ENCODE measurements at places on chromosomes 12 and 14.

DNA sequence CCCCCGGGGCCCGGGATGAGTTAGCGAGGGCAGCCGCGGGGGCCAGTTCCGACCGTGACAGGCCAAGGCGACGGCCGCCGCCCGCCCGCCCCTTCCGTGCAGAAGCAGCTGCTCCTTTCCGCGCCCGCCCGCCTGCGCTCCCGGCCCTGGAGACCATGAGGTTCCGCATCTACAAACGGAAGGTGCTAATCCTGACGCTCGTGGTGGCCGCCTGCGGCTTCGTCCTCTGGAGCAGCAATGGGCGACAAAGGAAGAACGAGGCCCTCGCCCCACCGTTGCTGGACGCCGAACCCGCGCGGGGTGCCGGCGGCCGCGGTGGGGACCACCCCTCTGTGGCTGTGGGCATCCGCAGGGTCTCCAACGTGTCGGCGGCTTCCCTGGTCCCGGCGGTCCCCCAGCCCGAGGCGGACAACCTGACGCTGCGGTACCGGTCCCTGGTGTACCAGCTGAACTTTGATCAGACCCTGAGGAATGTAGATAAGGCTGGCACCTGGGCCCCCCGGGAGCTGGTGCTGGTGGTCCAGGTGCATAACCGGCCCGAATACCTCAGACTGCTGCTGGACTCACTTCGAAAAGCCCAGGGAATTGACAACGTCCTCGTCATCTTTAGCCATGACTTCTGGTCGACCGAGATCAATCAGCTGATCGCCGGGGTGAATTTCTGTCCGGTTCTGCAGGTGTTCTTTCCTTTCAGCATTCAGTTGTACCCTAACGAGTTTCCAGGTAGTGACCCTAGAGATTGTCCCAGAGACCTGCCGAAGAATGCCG is 699 bp downstream of the MGAT2 start:
- peak; percentile 37 for DNase-seq

DNA sequence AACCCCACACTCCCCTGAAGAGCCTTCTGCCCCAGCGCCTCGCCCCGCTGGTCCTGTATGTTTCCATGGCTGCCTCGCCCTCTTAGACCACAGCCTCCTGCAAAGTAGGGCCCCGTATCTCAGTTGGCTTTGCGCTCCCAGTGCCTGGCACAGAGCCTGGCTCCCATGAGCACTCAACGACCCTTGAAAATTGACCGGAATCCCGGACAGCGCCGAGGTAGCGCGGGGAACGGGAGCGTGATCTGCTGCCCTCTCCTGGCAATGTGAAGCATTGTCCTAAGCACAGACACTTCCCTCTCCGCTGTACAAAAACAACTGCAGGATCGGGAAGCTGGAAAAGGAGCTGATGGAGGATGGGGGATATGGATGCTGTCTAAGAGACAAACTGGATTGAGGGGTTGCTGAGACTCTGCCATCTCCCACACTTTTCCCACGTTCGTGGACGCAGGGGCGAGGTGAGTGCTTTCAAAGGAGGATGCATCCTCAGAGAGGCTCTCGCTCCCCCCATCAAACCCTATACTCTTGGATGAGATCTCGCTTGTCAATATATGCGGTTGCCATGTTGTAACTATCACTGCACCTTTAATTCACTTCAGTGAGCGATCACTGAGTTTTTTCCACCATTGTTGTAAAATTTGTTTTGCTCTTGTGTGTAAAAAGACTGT is 10.7 kb upstream of the FKBP4 start:
- DNase-seq, result no peak

- DNase-seq, result no peak
These were observed 4.2 kb downstream of the RARG start for GRCh38 chr12:53227836-53228235.

DNA sequence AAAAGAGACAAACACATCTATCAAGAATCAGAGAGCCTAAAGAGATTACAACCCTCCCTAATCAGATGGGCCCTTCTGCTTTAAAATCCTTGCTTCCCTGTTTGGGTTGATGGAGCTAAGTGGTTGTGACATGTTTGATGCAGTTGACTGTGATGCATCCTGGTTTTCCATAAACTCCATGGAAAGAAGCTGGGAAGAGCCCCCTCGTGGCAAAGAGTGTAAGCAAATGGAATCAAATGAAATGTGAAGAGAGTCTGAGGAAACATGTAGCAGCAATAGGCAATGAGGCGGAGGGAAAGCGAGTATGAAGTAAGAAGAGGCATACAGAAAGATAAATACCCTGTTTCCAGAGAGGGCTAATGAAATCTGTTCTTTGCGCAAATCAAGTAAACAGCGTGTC is 70.4 kb upstream of the SLCO1C1 start:
- no peak for DNase-seq

DNA sequence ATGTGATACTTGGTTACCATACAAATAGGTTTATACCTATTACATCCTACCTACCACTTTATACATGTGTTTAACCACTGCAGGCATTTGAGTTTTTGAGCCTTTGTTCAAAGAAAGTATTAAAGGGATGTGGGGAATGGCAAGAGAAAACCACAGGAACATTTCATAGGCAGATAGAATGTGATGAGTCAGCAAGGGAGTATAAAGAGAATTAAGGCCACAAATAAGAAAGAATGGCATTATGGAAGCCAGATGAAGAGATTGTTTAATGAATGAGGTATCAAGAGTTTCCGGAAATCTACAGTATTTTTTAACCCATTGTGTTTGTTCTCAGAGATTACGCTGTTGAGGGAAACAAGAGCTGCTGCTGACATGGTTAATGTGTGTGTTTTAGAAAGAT is 66.9 kb downstream of the METTL25 start:
- DNase-seq, result no peak

GRCh38 chr12:11497995-11498394 is 102.6 kb upstream of the PRB2 start:
- DNase-seq, result no peak

DNA sequence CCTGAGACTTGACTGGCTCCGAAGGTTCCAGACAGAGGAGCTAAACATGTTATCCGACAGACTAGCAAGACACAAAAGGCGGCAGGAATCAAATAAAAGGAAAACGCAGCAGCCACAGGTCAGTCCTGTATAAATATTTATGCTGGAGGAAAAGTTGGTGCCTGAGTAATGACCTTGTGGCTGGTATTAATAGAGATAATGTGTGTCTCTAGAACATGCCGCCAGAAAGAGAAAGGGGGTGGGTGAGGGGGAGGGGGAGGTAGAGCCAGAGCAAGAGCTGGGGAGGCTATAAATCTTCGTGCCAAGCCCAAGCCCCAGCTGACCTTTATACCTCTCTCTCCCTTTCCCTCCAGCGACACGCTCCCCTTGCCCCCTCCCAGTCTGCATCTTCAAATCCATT is 590.4 kb downstream of the MED13L start:
- DNase-seq, result no peak

DNA sequence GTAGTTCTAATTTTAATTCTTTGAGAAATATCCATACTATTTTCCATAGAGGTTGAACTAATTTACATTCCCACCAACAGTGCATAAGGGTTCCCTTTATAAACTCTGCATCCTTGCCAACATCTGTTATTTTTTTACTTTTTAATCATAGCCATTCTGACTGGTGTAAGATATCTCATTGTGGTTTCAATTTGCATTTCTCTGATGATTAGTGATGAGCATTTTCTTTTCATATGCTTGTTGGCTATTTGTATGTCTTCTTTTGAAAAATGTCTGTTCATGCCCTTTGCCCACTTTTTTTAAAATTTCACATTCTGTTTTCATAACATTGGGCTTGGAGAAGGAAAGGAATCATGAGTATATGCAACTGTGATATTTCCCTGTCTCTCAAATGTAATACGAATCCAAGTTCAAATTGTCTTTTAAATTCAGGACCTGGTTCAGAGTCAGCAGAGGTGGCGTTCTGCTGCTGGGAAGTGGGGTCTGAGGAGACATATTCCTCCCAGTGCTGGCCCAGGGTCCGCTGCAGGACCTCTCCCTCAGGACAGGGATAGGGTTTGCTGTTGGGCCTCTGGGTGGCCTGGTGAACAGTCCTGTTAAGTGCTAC is 81.2 kb upstream of the ETV6 start:
- DNase-seq, result no peak

DNA sequence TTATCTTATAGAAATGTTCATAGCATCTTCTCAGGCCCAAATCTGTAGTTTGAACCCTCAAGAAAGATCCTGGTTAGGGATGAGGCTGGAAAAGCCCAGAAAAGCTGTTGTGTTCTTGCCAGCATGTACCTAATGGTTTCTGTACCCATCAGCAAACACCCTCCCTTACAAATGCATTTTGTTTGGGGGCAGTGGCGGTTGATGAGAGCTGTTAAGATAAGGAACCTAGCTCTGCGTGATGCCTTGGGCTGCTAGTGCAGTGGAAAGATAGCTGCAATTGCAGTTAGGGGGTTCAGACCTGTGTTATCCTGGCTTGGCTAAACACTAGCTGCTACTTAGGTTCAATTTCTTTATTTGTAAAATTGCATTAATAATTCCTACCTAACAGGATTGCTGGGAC is 3.6 kb downstream of the TPH2 start:
- DNase-seq, result no peak

DNA sequence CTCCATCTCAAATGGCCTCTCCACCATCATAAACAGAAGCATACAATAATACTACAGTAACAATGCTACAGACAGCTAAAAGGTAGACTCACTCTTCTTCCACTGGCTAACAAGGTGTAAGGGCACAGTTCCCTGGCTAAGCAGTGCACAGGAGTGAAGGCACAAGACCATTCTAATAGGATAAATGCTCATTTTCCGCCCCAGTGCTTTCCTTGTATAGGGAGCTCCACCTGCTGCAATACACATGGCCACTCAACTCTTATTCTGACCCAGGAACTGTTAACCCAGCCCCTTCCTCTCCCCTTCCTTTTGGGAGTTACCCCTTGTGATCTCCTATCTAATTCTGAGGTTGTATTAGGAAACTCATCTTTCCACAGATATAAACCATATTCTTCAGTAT is 124.6 kb downstream of the KCNK10 start:
- DNase-seq, result no peak

GRCh38 chr12:94141892-94142291 is 6.5 kb upstream of the PLXNC1 start:
- no peak for DNase-seq

DNA sequence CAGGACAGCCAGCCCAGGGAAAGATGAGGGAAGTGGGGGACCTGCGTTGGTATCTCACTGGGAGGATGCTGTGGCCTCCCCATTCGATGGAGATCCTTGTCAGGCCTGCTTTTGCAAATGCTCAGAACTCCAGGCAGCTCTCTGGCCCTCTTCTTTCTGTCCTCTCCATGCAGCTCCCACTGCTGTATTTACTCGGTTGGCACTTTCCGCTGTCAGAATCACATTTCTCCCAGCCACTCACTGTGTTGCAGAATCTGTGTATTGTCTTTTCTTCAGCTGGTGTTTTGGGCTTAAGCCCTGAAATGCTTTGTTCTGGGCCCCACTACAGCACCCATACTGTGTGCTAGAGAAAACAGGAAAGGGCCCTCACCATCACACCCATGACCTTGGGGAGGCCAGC is 401.1 kb downstream of the RGS6 start:
- DNase-seq, result no peak

DNA sequence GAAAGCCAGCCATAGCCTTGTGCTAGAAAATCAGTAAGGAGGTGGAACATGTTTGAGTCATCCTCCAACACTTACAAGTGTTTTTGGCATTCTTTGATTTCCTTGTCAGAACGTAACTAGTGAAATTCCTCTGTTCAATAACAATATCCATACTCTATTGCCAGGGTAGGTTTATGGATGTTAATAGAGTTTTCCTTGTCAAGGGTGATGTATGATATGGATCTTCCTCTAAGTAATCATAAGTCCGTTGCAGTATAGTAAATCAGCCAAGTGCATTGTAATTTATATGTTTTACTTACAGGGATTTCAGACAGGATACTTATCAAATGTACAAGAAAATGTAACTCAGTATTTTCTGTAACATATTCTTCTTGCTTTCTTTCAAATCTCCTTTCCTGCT is 19.4 kb downstream of the NAV3 start:
- DNase-seq, result no peak

DNA sequence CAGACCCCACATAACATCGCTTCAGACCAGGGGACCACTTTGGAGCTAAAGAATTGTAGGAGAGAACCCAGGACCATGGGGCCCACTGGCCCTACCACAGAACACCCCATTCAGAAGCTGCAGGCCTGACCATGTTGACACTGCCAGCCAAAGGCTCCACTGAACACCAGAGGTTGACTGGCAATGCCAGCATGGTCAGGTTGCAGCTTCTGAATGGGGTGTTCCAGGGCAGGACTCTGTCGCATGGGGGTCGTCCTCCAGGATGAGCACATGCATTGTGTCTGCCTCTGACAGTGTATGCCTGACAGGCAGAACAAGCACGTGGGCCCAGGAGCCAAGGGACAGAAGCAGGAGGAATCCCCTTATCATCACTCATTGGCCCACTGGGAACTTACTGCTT is 34.1 kb downstream of the DIO3 start:
- no peak for DNase-seq

- DNase-seq, result peak; percentile 68
These were observed 10.4 kb downstream of the OTUB2 start for GRCh38 chr14:94036313-94037167.

- no peak for DNase-seq
These were observed 100.1 kb downstream of the CRADD start for GRCh38 chr12:93777254-93777653.

GRCh38 chr14:100289916-100290606 is 16.2 kb downstream of the SLC25A29 start:
- no peak for DNase-seq

DNA sequence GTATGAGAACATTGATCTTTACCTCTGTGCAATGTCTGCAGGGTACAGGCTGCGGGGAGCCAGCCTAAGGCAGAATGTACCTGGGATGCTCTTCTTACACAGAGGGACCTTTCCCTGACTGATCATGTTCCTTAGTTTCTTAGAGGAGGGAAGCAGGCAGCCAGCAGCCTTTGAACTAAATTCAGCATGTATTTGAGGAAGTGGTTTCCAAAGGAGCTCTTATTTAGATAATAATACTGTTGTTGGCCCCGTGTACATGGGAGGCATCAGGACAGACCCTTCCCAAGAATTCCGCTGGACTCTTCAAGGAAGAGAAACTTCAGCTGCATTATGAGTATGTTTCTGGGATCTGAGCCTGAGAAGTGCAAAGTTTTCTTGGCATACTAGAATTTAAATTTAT is 98.8 kb downstream of the CCDC92 start:
- no peak for DNase-seq

GRCh38 chr12:63838411-63838810 is 6.1 kb upstream of the SRGAP1 start:
- DNase-seq, result no peak

- no peak for DNase-seq
These were observed 337.1 kb downstream of the TMEM121 start for GRCh38 chr14:105863296-105864108.

DNA sequence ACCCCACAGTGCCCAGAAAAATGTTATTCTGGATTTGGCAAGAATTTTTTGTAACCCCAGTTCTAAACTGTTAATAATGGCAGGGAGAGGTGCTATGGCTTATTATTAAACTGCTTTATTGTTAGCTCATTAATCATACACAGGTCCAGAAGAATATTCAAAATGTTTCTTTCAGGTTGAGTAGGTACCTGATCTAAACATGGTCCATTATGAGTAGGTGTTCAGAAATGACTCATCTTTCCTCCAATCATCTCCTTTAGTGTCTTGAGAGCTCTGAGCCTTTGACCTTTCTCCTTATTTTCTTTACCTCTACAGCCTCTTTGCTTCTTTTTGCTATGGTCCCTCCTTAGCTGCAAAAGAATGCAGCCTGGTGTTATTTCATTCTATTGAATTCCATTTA is 211.0 kb upstream of the GARIN6 start:
- DNase-seq, result no peak

GRCh38 chr12:124242529-124243065 is 52.3 kb upstream of the RFLNA start:
- no peak for DNase-seq

Data from activated T-cell treated with anti-CD3 and anti-CD28 coated beads for 4 hours (primary cell).